ENCODE measurements at places on chromosomes 16 and 17. TPM values are rescaled to one million over a fixed set of nuclear protein-coding genes. Genes with fewer than 3 reads are reported as not detected.

DNA sequence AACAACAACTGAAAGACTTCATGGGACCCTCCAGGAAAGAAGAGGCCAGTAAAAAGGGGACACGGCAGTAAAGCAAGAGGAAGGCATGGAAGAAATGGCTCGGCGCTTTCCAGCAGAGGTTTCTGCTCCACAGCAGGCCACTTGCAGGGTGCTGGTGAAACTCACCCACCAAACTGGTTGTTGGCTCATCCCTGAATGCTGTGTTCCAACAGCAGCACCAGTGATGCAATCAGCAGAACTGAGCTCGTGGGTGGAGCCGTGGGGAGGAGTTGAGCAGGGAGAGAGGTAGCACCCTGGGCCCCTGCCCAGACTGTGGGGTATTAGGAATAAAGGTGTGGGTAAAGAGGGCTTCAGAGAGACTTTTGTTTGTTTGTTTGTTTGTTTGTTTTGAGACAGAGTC, 62.8 kb upstream of the ADCY9 start:
- DNase-seq: peak; percentile 60

DNA sequence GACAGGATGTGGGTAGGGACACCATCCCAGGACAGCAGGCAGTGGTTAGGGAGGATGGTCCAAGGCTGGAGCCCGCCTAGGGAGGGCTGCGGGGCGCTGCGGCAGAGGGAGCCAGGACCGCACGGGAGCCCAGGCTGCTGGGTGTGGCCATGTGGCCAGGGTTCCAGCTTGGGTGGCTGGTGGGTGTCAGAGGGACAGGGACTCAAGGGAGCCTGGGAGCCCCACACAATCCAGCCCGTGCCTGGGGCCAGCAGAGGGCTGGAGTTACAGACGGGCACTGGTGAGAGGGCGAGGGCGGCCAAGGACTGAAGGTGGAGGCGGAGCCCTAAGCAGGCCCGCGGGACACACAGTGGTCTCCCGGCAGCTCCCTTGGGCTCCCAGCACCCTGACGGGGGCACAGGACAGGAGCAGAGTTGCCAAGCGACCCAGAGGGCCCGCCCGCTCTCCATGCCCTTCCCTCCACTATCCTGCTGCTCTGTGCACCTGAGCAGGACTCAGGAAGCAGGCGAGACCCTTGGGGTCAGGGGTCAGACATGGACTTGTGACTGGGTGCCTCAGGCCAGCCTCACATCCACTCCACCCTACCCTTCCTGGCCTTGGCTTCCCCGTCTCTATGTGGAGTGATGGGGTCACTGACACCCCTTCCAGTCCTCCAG, 7.1 kb downstream of the MRPL28 start:
- no peak for DNase-seq

DNA sequence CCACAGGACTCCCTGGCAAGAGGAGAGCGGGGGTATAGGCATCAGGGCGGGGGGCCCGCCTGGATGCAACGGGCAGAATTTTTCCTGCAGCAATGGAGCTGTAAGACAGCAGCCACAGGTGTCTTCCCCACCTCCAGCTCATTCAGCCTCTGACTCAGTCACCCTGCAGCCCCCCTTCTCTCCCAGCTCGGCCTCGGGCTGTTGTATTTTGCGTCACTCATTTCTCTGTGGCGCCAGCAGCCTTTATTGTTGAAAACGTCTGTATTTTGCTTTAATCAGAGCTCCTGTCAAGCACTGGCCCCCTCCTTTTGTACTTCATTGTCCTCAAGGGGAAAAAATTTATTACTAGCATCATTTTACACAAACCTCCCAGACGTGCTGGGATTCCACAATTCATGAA, 117.7 kb downstream of the WSCD1 start:
- no peak for DNase-seq

GRCh38 chr16:89845417-89845816, 17.1 kb downstream of the SPIRE2 start:
- DNase-seq: no peak

- no peak for DNase-seq
Measured at GRCh38 chr16:19744670-19745069, 26.6 kb downstream of the IQCK start.

DNA sequence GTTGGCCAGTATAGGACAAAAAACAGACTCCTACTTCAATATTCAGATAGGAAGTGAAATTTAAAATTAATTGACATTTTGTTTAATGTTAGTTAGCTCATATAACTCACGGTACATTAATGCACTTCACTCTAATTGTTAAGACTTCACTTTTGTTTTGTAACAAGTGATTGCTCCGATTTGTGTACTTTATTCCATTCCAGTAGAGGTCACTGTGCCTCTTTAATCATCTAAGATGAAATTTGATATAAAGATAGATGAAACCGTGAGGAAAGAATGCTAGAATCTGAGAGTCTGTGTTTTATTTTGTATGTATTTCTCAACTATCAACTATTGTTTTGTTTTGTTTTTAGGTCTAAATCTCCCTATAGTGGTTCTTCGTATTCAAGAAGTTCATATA, 29.0 kb downstream of the RBBP6 start:
- peak; percentile 46 for DNase-seq

- peak; percentile 39 for DNase-seq
Measured at GRCh38 chr17:36931697-36932382, 5.4 kb upstream of the LHX1 start.

GRCh38 chr16:62568926-62569325, 532.7 kb upstream of the CDH8 start:
- no peak for DNase-seq

GRCh38 chr16:19582050-19582831, 26.7 kb downstream of the VPS35L start:
- no peak for DNase-seq

- no peak for DNase-seq
Measured at GRCh38 chr16:54128629-54129234, 157.9 kb downstream of the IRX3 start.

GRCh38 chr17:82418001-82418986, at the start of the genes HEXD and OGFOD3:
HEXD (plus strand) TSS chr17:82418347; CDS start chr17:82419800, 1,453 bp downstream.
OGFOD3 (minus strand) TSS chr17:82418586; CDS start chr17:82418485, 101 bp downstream.
- peak; percentile 63 for DNase-seq

DNA sequence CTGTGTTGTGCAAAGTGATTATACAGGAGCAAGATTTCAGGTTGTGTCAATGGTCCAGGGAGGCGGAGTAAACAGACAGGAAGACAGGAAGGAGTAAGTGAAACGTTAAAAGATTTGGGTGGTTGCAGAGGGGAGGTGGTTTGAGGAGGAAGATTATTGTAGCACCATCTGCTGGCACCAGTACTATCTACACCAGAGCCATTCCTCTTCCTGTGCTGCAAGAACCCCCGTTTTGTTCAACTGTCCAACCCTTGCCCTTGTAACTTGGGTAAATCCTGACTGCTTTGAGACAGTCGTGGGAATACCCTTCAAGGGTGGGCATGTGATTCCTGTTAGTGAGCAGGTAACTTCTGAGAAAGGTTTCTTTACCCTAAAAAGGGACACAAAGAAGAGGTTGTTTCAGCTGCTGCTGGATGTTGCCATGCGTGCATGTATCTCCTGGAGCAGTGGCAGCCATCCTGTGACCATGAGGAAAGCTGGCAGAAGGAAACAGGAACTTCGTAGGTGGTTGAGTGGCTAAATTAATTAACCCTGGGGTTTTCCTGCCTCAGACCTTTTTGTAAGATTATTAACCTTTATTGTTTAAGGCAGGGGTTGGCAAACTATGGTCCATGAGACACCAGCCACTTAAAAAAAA, 124.1 kb downstream of the PRKCA start:
- DNase-seq: peak; percentile 39

Gene VWA3A
- 0.18 TPM for total RNA-seq

Gene ITGAL
- total RNA-seq: not detected

Gene RND2
- total RNA-seq: 0.45 TPM

Gene CCL1
- not detected for total RNA-seq
